HuH-7.5 (cell line): ENCODE measurements at places on chromosomes 12 and 14.

GRCh38 chr12:47838286-47838931 lies 18.7 kb upstream of the HDAC7 start:
- DNase-seq: peak; percentile 69

DNA sequence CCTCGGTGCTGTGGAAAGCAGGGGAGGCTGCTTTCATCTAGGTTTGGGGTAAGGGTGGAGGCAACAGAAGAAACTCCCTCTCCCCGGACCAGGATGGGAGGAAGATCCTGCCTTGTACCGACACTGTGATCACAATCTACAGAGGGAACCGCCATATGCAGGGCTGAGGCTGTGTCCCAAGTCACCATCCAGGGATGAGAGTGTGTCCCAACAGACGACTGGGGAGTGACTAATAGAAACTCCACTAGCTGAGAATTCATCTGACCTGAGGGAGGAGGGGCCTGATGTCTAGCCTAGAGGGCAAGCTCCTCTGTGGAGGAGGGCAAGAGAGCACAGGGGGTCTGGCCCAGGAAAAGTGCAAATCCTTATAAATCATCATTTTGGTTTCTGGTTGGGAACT lies 172.4 kb downstream of the CALM1 start:
- DNase-seq: no peak

GRCh38 chr14:36659010-36659821 lies 2.4 kb upstream of the PAX9 start:
- DNase-seq: no peak

DNA sequence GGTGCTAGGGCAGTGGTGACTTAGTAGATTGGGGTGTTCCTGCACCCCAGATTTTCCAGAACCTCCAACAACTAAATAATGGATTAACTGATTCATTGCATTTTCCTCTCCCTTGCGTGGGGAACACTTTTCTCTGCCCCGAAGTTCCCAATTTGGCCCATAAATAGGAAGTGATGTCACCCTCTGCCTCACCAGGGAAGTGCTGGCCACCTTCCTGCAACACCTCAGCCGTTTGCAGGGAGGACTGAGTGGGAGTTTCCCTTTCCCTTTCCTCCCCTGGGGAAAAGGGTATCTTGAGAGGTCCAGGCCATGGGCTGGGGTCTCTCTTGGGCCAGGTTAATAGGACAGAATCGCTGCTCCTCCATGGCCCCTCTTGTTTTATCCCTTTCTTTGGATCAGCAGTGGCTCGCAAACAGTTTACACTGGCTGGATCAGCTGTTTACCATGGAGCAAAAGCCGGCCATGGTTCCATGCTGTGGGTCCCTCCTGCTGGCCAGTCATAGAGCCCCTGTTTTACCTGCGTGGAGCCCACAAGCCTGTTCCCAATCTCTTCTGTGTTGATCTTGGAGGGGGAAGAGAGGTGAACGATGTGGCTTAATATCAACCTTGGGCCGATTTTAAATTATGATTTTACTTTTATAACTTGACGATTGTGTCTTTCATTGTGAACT lies 91.6 kb upstream of the VRK1 start:
- no peak for DNase-seq

DNA sequence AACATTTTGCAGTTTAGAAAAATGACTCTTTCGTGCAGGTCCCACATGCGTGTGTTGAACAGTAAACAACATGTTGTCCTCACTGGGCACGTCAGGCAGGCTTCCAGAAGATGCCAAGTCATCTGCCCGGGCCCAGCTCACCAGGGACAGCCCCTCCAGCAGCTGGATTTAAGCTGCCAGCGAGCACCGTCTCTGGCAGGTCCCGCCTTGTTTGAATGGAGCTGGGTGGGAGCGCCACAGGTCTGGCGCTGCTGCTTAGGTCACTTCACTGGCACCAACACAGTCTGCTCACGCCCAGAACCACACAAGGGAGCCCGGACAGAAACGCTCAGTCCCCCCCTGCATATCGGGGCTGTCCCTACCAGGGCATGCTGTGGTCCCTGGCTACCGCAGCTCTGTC lies 33.1 kb upstream of the MMP17 start:
- no peak for DNase-seq

DNA sequence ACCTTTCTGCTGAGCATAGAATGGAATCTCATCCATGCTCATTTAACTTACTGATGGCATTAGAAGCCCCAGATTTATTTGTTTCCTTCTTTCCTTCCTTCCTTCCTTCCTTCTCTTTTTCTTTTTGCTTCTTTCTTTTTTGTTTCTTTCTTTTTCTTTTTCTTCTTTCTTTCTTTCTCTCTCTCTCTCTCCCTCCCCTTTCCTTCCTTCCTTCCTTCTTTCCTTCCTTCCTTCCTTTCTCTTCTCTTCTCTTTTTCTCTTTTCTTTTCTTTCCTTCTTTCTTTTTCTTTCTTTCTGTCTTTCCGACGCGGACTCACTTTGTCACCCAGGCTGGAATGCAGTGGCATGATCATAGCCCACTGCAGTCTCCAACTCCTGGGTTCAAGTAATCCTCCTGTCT lies 55.9 kb downstream of the C12orf75 start:
- no peak for DNase-seq

DNA sequence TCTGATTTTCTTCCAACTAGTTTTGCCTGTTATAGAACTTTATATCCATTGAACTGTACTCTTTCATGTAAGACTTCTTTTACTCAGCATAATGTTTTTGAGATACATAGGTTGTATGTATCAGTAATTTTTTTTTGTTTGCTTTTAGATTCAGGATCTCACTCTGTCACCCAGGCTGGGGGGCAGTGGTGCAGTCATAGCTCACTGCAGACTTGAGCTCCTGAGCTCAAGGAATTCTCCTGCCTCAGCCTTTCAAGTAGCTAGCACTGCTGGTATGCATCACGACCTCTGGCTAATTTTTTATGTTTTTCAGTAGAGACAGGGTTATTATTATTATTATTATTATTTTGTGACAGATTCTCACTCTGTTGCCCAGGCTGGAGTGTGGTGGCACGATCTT lies 65.0 kb upstream of the DDHD1 start:
- DNase-seq: no peak

- no peak for DNase-seq
Measured at GRCh38 chr14:94536836-94537235, 24.4 kb upstream of the SERPINA4 start.

- peak; percentile 69 for DNase-seq
Measured at GRCh38 chr14:23559010-23559925, 3.2 kb downstream of the THTPA start.

DNA sequence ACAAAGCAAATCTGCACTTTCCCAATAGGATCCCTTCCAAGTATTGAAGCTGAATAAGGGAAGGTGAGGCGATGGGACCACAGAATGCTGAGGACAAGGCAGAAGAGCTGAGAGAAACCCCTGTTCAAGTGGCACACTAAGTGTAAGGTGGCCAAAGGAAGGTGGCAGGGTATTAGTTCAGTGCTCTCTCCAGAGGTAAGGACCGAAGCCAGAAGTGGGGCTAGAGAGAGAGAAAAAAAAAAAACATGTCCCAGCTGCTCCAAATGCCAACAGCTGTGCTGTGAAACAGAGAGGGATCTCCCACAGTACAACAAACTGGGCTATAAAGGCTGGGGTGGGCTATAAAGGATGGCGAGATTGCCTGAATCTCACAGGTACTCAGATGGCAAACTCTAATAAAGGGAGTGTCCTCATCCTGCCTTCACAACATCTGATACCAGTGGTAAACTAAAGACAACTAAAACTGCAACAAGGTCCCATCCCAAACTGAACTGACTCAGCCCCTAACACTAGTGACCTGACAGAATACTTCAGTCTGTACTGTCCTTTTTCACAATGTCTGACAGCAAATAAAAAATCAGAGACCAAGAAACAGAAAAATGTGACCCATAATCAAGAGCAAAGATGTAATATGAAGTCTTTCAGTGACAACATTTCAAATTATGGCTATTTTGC lies 47.9 kb downstream of the CDK17 start:
- no peak for DNase-seq
